Stimulated activated CD4-positive, alpha-beta T cell treated with anti-CD3 and anti-CD28 coated beads, Interleukin-12 subunit alpha, Interleukin-12 subunit beta, amount 100 ng/mL, for 48 hours (primary cell): ENCODE measurements at places on chromosomes 5 and 9.

- DNase-seq: no peak
Observed at GRCh38 chr5:59593439-59594007, 300.0 kb downstream of the PDE4D start.

DNA sequence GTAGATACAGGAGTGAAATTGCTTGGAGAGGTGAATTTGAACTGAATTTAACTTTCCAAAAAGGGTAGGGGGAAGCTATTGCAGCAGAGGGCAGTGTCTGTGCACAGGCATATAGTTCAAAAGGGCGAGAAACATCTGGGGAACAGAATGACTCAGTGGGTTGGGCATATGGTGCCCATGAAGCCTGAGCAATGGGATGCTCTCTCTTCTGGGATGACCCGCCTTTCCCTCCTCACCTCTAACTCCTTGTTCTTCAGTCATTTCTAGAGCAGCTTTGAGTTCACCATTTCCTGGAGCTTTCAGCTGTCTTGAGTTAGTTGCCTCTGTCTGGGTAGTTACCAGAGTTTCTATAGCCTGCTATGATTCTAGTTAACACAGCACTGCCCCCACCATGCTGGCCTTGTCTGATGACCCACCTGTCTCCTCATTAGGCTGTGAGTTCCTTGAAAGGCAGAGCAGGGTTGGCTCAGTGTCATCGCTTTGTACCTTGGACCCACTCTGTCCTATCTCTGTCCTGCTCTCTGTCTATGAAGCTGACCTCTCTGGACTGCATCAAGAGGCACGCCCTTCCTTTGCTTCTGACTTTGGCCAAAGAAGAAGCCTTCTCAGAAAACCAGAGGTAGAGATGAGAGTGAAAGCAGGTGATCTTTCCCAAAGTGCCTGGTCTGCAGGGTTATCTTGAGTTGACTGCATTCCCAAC, 299.6 kb upstream of the KLF4 start:
- DNase-seq: no peak

DNA sequence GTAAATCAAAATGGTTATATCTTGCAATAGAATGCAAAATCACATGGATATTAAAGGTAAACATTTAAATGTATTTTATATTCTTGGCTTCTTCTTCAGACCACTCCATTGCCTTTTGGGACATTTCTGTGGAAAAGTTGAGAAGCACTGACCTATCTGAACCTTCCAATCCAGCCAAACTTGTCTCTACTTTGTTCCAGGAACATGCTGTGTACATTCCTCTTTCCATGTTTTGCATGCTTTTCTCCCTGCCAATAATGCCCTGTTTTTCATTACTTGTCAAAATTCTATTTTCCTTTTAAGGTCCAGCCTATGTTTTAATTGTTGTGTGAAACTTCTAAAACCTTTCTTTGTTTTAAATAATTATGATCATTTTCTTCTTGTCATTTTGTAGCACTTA, 28.3 kb downstream of the JAK2 start:
- DNase-seq: no peak

DNA sequence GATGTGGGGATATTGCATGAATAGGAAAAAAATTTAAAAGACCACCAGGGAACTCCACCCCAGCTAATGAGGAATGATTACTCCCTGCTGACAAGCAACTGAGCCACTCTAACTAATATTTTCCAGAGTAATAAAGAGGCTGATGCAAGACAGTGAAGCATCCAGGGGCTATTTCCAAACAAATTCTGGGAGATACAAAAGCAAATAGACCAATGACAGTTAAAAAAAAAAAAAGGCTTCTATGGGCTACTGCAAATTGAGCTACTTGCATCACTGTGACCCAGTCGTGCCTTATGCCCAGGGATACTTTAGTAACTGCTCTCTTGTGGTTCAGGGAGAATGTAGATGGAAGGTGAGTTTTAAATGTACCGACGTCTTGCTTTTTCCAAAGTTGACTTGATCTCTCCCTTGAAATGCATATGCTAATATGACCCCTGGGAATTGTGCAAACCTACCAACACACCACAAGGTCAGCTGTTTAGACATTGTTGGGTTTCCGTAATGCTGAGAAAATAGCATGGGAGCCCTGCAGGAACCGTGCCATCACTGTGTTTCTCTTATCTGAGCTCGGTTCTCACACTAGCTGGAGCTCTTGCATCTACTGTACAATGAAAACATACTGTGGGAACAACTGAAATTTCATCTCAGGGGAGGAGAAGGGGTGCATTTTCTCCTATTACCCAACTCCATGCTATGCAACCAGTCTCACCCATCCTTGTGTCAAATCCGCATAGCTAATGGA, 250.6 kb upstream of the MAP3K1 start:
- no peak for DNase-seq

DNA sequence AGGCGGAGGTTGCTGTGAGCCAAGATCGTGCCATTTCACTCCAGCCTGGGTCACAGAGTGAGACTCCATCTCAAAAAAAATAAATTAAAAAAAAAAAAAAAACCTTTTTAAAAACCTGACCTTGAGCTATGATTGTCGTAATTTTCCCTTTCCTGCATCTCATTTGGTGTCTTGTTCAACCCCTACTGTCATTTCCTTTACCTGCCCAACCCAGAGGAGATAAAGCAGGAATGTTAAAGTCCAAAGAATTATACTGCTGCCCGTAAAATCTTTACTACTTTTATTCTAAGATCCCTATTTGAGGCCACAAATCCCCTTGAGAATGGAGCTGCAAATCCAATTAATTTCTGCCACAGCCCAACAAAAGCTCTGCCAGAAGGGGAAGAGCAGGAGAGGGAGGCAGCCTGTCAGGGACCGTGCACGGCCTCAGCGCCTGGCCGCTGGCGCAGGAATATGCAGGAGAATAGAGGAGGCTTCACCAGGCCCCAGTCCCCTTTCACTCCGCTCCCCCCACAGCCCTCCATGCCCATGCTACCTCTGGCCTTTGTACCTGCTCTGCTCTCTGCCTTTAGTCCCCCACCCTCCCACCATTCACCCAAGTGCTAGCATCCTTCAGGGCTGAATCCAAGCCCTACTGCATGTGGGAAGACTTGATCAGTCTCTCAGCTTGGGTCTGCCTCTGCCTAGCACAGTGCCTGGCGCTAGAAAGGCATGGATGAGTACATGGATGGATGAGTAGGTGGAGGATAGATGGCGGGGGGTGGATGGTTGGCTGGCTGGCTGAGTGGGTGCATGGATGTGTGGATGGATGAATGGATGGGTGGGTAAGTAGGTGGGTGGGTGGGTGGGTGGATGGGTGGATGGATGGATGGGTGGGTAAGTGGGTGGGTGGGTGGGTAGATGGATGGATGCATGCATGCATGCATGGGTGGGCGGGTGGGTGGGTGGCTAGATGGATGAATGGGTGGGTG, 99.8 kb upstream of the SARDH start:
- no peak for DNase-seq

- DNase-seq: no peak
Observed at GRCh38 chr5:92070786-92071185, 687.7 kb upstream of the ARRDC3 start.

- DNase-seq: no peak
Observed at GRCh38 chr5:113450929-113451328, 16.1 kb upstream of the TSSK1B start.

DNA sequence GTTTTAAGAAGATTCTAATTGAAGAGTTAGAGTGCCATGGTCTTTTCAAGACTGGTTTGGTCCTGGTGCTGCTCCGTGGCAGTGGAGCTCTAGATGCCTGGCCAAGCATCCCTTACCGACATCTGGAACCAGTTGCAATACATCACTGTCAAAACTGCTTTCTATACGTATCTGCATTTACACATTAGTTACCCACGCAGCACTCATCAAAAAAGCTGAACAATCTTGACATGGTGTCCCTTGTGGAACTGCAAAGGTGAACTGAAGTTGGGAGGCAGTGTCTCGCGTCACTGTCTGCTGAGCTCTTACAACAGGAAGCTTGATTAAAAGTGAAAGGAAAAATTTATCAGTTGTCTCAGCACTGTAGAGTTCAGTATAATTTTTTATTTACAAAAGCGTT, 82.6 kb downstream of the PBX3 start:
- no peak for DNase-seq

GRCh38 chr5:1288439-1289335, 6.2 kb downstream of the TERT start:
- no peak for DNase-seq

DNA sequence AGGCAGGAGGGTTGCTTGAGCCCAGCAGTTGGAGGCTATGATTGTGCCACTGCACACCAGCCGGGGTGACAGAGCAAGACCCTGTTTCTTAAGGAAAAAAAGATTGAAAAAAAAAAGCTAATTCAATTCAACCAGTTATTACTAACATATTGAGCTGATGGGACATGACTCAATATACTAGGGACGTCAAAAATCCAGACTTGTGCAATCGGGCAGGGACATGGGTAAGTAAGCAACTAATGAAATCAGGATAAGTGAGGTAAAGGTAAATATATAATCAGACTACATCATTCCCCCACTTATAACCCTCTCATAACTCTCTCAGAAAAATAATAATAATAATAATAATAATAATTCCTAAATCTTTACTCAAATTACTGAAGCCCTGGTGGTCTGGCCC, 975 bp upstream of the HAVCR1 start:
- no peak for DNase-seq

- DNase-seq: no peak
Observed at GRCh38 chr5:31008231-31008630, 185.3 kb upstream of the CDH6 start.

GRCh38 chr5:75729321-75729720, 12.1 kb upstream of the POC5 start:
- no peak for DNase-seq

GRCh38 chr9:126955811-126956210, 41.2 kb downstream of the RALGPS1 start:
- no peak for DNase-seq

GRCh38 chr5:135240781-135241360, 158.2 kb downstream of the MACROH2A1 start:
- DNase-seq: no peak

GRCh38 chr5:97119007-97119390, 23.4 kb downstream of the LIX1 start:
- no peak for DNase-seq

DNA sequence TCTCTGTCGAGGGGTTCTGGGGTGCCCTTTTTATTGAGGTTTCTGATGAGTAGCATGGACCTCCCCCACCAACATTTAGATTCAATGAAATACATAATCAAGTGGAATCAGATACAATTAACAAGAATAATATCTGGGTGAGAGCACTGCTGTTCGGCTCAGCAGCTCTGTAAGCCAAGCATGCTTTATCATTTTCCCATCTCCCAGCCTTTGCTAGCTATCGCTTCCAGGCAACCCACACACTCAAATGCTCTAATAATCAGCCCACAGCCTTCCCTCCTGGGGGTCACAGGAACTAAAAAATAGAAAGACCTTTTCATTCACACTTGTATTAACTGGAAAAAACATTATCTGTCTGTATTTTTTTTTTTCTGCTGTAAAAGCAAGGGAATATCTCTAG, 8.9 kb downstream of the PLPPR1 start:
- DNase-seq: no peak

DNA sequence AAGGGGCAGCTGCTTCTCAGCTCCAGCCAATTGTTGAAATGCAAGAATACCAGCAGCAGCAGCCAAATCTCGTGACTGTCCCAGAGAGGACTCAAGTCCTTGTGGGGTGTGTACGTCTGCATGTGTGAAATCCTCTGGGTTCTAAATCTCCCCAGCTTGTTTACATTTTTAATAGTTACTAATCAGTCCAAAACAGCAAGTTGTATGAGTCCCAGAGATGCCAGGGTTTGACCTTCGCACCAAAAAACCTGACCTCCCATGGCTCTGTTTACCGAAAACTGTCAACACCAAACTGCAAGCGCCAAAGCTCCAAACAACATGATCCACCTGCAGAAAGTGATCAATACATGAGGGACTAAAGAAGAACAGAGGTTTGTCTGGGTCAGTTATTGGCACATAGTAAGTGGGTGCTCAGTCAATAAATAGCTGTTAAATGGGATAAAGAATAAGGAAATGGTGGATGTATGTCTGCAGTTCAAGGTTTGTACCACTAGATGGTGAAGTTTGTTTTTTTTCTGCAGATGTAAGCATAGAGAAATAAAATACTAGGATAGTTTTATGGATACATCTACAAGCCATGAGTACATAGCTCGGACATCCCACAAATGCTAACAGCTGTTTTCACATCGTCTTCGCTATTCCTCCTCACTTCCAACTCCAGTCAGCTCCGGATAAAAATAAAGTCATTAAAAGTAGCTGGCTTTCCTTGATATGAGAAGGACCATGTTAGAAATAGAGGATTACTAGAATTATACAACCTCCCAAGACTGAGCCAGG, 85.3 kb upstream of the ADRB2 start:
- no peak for DNase-seq

GRCh38 chr9:12604164-12604821, 88.9 kb upstream of the TYRP1 start:
- DNase-seq: no peak

DNA sequence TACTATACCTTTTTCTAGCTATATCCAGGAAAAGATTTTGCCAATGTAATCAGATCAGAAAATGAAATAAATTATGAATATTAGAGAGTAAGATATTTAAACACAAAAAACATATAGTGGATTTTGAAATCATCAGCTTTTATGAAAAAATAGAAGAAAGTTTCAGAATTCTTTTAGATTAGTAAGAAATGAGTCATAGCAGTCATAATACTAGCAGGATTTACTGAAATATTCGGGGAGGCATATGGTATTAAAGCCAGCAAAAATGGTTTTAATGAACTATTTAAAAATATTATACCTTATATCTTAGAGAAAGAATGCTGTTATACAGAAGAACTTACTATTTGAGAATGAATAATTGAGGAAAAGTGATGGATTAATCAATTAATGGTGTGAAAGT, 303.6 kb upstream of the NUDT12 start:
- no peak for DNase-seq

DNA sequence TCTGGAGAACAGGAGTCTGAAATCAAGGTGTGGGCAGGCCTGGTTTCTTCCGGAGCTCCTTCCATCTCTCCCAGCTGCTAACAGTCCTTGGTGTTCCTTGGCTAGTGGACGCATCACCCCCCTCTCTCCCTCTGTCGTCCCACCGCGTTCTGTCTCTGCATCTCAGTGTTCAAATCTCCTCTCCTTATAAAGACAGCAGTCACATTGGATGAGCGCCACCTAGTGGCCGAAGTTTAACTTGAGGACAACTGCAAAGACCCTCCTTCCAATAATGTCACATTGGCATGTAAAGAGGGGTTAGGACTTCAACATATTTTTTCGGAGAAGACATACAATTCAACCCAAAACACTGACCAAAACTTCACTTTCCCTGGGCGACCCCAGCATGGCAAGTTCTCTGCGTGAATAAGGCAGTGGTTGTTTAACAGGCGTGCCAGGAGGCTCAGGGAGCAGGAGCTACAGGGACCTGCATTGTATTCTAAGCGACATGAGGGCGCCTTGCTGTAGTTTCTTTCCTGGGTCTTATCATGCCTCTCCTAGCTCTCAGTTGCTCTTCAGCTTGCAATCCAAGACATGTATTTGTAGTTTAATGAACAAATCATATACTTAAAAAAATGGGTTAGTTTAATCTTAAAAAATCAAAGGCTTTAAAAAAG, 27.9 kb upstream of the BASP1 start:
- peak; percentile 33 for DNase-seq
